ENCODE measurements at places on chromosomes 1 and 21. TPM values are rescaled to one million over a fixed set of nuclear protein-coding genes. Genes with fewer than 3 reads are reported as not detected.

KIF26B gene
- total RNA-seq = 0.14 TPM

SPRR4 gene
- total RNA-seq = not detected

OPRD1 gene
- total RNA-seq = not detected

TRIM17 gene
- total RNA-seq = 4.3 TPM

TNNI3K gene
- total RNA-seq = 0.45 TPM

DNA sequence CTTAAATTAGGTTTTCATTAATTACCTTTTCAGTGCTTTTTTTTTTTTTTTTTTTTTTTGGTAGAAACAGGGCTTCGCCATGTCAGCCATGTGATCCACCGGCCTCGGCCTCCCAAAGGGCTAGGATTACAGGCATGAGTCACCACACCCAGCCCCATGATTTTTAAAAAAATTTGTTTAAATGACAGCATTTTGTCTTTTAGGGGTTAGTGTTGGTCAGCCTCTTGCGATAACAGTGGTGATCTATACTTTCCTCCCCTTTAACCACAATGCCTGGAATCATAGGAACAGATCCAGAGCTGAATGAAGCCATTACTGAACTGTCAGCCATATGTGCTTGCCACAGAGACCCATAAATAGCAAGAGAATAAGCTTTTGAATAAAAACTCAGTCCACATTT is 73.9 kb downstream of the CACHD1 start:
- H3K27ac ChIP-seq = no peak overlapping the region
- no peak for DNase-seq
- no peak overlapping the region for H3K4me3 ChIP-seq
- peaks cover 3% of the 10 kb centered on the region for H3K27me3 ChIP-seq
- H3K4me1 ChIP-seq = peaks cover 38% of the 10 kb centered on the region

DNA sequence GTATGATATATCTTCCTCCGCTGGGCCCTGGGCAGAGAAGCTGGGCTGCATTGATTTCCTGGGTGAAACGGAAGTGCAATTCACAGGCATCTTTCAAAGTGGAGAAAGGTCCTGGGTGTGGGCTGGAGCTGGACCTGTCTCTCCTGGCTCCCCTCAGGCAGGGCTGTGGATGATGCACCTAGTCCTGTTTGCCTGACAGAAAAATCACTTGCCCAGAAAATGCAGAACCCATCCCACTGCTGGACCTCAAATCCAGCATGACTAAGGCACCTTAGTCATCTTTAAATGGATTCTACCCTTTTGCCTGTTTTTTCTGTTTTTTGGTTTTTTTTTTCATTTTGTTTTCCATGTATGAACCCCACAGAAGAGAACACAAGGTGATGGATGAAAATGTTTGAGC is 49.7 kb downstream of the MYSM1 start:
- no peak for DNase-seq
- H3K36me3 ChIP-seq = no peaks in the 10 kb centered on the region
- no peak overlapping the region for H3K4me3 ChIP-seq
- no peaks in the 10 kb centered on the region for H3K27me3 ChIP-seq
- H3K27ac ChIP-seq = no peak overlapping the region

GRCh38 chr1:62247391-62248168 is 52.9 kb downstream of the L1TD1 start:
- no peaks in the 10 kb centered on the region for H3K27me3 ChIP-seq
- no peak overlapping the region for H3K27ac ChIP-seq
- H3K36me3 ChIP-seq = no peaks in the 10 kb centered on the region
- DNase-seq = no peak
- no peaks in the 10 kb centered on the region for H3K4me1 ChIP-seq

DNA sequence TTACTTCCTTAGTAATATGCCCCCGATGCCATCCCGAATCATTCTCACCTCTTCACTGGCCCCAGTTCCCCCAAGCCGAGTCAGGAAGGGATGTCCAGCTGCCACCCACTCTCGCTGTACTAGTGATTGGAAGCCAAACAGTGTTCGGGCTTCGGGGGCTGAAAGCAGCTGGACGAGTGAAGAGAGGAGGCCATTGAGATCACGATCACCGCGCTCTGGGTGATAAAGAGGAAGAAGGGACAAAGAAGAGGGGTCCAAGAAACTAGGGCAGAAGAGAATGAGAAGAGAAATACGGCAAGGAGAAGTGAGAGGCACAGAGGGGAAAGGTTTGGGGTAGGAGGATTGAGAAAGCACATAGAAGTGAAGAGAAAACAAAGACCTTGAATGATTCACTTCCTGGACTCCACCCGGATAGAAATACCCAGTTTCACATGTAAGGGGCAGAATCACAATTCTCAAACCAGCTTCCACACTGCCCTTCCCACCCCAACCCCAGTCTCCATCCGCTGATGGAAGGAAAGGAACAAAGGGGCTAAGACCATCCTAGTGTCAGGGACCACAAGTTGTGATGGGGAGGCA is 3.7 kb upstream of the SF3B4 start:
- H3K36me3 ChIP-seq = peaks cover 5% of the 10 kb centered on the region
- no peak overlapping the region for H3K4me3 ChIP-seq
- DNase-seq = no peak

DNA sequence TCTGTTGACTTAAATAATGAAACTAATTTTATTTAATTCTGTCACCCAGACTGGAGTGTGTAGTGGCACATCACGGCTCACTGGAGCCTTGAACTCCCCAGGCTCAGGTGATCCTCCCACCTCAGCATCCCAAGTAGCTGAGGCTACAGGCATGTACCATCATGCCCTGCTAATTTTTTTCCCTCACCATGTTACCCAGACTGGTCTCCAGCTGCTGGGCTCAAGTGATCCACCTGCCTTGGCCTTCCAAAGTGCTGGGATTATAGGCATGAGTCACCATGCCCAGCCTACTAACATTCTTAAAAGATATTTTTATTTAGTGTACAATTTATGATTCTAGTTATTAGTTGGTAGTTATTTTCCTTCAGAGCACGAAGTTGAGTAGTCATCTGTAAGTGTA is 49.5 kb downstream of the NRDC start:
- no peak overlapping the region for H3K4me3 ChIP-seq
- H3K4me1 ChIP-seq = no peaks in the 10 kb centered on the region
- H3K36me3 ChIP-seq = peaks cover 16% of the 10 kb centered on the region

DNA sequence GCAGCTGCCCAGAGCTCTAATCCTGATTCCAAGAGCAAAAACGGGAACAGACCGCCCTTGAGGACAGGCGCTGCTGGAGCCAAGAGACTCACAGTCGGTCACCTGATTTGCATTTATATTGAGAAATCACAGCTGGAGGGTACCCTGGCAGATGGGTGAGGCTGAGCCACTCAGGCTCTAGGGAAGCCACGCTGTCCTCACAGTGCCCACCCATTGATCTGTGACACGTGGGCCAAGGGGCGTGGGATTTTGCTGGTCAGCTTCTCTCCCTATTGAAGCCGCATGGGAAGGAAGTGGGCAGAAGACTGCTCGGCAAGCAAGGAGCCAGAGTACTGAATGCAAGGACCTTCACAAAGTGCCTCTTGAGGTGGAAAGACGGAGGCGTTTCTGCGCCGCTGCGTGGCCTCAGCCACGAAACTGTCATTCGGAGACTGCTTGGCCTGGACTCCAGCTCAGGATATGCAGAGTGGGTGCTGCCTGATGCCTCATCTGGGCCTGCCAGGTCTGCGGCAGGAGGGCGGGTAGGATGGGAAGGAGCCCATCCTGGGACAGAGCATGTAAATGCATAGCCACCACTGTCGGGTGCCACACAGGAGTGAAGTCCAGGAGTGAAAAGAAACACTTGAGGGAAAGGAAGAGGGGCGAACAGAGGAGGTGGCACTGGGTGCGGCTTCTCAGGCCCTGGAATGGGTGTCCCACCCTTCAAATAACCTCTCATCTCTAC is 139.8 kb downstream of the PGBD5 start:
- H3K4me1 ChIP-seq = peaks cover 13% of the 10 kb centered on the region
- H3K27ac ChIP-seq = no peak overlapping the region
- peaks cover 1% of the 10 kb centered on the region for H3K36me3 ChIP-seq
- H3K4me3 ChIP-seq = no peak overlapping the region

DNA sequence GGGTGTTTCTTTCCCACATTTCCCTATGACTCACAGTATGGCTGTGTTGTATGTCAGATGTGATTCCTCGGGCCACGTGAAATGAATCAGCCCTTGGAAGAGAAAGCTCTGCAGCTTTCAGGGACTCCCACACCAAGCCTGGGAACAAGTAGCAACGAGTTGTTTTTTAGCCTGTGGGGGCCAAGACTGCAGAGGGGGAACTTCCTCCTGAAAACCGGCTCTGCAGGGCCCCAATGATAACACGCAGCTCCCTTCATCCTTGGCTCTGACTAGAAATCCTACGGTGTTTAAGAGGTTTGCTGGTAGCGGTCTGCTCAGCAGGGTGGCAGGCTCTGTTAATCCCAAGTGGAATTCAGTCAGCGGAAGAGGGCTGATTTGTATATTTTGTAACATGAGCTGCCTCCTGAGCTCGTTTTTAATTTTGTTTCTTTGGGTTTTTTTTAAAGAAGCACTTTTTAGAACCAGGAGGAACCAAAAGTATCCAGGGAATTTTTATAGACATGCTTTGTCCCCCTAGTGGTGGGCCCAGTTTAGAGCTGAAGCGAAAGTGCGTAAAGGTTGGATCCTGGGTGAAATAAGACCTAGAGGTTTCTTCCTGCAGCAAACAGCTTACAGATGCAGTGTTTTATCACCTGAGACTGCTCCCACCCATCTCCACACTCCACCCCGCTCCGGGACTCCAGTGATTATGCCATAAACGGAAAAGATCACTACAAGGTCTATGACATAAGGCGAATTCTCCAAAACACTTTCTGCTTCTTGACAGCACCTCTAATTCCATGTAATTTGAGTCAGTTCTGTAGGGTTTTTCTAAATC is 48.8 kb downstream of the LAMC2 start:
- H3K27ac ChIP-seq = no peak overlapping the region
- no peaks in the 10 kb centered on the region for H3K36me3 ChIP-seq
- H3K4me1 ChIP-seq = no peaks in the 10 kb centered on the region
- H3K4me3 ChIP-seq = no peak overlapping the region

DNA sequence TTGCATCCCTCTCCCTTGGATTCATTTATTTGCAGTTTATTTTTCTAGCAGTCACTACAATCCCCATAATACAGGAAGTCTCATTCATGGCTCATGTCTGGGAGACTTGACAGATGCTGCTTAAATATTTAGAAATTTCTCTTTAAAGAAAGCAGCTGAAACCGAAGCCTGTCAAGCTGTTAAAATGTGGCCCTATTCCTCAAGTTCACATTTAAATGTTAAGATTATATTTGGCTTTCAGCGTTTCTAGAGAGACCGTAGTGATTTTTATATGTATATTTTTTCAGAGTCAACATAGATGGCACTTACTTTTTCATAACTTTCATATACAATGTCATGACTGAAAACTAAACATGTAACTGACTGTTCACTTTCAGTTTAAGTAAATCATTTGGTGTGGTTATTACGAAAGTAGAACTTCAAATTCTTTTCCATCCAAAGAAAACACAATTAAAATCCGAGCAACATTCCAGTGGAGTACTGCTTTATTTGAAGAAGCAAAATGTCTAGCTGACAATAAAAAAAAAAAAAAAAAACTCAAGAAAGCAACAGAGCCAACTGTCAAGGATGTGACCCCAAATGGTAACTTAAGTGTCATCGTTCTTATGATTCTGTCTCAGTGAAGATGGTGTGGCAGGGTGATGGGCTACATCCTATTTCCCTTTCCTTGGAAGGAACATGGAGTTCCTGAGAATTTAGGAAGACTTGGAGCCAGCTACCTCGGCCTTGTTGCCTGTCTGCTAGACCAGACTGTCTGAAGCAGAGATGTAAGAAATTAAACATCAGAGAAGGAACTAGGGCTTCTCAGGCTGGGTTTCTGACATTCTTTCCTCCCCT is 37.8 kb downstream of the MIS18A start:
- H3K4me1 ChIP-seq = no peaks in the 10 kb centered on the region
- H3K27me3 ChIP-seq = peaks cover 4% of the 10 kb centered on the region
- DNase-seq = no peak
- no peaks in the 10 kb centered on the region for H3K36me3 ChIP-seq
- H3K4me3 ChIP-seq = no peak overlapping the region
- H3K27ac ChIP-seq = no peak overlapping the region

DNA sequence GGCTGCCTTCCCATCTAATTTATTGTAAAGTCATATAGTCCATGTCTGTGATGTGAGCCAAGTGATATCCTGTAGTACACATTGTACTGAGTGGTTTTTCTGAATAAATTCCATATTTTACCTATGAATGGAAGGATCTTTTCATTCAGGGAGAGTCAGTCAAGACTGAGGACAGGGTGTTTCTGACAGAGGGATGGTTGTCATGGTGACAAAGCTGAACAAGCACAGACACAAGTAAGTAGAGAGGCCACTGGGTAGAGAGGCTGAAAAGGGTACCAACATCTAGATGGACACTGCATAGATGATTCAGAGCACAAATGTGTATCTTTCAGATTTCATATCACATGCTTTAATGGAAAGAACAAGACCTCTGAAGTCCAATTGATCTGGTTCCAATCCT is 22.6 kb upstream of the IL20 start:
- DNase-seq = no peak
- H3K27ac ChIP-seq = no peak overlapping the region
- peaks cover 7% of the 10 kb centered on the region for H3K4me1 ChIP-seq
- H3K4me3 ChIP-seq = no peak overlapping the region
- H3K27me3 ChIP-seq = peaks cover 17% of the 10 kb centered on the region

DNA sequence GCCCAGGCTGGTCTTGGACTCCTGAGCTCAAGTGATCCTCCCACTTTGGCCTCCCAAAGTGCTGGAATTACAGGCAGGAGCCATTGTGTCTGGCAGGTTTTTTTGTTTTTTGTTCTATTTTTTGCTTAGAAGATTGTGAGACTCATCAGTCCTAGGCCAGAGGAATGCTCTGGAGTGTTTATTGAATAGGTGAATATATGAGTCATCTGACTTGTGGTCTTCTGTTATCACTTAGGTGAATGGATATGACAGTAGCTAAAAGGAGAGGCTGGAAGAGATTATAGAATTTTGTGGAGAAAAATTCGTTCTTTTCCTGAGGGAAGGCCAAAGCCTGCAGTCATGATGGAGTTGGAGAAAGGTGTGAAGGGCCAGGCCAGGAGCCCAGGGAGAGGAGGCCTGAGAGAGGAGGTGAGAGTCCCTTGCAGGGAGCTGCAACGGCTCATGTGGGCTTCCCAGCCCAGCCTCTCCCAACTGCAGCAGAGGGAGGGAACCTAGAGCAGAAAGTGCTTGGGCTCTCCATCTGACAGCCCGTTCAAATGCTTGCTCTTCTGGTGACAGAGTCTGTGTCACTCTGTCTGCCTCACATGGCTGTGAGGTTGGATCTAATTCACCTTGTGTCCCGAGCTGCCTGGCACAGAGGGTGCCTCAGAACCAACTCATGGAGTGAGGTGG is 31.6 kb upstream of the ACOT11 start:
- no peak overlapping the region for H3K27ac ChIP-seq
- H3K4me1 ChIP-seq = no peaks in the 10 kb centered on the region
- H3K4me3 ChIP-seq = no peak overlapping the region
- H3K36me3 ChIP-seq = no peaks in the 10 kb centered on the region
- peaks cover 8% of the 10 kb centered on the region for H3K27me3 ChIP-seq

All from activated naive CD8-positive, alpha-beta T cell treated with anti-CD3 and anti-CD28 coated beads, Interleukin-2, amount 10 ng/mL, durations not matched to agents 7 days and 5 days (primary cell).